ENCODE measurements at places on chromosomes 7 and 10.

DNA sequence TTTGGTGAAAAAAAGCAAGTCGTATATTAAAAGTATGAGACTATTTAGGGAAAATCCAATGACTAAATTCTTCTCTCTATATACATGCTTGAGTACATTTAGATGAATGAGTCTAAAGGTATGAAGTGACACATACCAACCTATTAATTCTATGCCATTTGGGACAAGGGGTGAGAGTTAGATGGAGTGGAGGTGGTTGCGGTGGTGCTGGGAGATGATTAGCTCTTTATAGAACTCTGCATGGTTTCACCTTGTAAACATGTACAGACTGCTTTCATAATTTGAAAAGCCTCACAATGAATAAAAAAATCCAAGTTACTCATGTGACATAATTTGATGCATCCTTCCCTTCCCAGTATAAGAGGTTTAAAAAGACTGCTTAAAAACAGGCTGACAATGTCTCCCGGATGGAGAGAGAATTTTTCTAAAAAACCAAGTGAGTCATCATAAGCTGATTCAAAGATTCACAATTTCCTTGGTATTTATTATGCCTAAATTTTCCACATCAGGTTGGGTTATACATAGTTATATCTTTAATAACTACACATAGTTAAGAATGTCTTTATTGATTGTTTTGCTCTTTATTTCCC lies 572.8 kb downstream of the REEP3 start:
- DNase-seq, result no peak

- no peak for DNase-seq
These were observed 348.0 kb downstream of the TYW1 start for GRCh38 chr7:67344481-67345193.

DNA sequence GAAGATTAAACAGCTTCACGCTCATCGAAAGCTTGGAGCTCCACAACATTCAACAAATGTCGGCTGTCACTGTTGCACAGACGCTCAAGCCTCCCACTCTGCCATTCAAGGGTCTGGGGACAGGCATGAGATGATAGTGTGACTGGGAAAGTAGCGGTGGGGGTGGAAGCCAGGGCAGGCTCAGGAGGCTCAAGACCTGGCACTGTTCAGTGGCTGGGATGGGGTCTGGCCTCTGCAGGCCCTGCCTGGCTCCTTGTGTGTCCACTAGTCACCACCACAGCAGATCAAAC lies 13.5 kb upstream of the GTPBP4 start:
- DNase-seq, result no peak

- no peak for DNase-seq
These were observed 297.3 kb upstream of the PRKCQ start for GRCh38 chr10:6877336-6877721.

DNA sequence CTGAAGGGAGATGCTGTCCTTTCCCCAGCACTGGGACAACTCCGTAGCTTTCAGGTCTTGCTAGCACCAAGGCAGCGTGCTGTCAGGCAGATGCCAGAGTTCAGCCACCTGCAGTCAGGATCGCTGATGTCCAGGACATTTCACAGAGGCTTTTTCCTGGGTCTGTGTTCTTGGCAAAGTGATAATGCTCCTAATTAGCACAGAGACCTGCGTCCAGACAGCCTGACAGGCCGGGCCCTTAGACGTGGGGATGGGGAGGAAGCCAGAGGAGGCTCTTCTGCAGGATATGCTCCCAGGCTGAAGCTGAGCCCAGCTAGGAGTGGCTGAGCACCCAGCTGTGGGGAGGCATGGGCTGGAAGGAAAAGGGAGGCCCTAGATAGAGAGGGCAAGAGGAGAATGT lies 82.5 kb upstream of the TBX20 start:
- DNase-seq, result no peak

Data from NCI-H460 (cell line).